NCI-H510A treated with DMSO at 0.1 percent for 48 hours (cell line): ENCODE measurements at places on chromosomes 16 and 17.

GRCh38 chr17:75516619-75517296, 430 bp downstream of the TSEN54 start:
- DNase-seq, result no peak

DNA sequence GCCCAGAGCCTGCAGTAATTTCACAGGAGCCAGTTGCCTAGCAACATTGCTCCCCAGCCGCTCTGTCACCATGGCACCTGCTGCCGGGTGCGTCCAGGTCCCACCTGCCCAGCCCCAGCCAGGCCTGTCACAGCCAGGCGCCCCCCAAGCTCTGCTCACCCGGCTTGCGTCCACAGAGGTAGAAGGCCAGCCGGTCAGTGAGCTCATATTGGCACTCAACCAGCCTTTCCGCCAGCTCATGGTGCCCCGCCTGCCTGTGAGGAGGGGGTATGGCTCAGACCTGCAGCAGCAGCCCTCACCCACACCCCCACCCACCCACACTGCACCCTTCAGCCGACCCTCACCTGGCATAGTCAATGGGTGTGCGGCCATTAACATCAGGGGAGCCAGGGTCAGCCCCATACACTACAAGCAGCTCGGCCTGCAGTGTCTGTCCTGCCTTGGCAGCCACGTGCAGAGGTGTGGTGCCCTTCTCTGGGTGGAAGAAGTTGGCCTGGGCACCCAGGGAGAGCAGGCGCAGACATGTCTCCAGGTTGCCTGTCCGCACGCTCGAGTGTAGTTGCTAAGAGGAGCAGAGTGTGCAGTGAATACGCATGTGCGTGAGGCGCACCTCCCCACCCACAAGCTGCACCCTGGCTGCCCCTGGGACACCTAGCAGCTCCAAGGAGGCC, 7.7 kb downstream of the GIT1 start:
- no peak for DNase-seq

DNA sequence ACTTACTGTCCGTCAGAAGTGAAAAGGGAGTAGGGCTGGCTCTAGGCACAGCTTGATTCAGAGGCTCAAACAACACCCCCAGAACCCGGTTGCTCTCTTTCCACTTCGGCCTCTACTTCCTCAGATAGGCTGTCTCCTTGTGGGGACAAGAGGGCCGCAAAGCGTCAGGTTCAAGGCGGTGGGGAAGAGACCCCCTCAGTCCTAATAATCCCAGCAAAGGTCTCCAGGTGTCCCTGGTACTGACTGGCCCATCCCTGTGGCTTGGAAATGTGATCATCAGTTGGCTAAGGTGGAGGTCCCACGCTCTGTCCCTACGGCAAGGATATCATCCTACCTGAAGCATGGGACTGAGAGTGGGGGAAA, 26.0 kb downstream of the NGFR start:
- no peak for DNase-seq

DNA sequence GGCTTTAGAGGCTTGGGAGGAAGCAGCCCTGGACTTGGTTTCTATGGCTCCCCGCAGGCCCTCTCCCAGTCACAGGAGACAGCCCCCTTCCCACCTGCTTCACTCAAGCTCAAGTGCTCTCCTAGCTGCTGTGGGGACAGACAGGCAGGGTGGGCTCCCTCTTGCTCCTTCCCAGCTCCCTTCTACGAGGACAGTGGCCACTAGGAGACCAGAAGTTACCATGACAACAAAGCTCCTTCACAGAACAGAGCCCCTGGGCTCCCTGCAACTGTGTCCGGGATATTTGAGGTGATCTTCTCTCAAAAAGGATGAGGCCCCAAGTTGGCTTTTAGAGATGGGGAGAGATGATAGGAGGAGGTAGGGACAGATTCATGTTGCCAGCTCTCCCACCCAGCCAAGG, 116.3 kb downstream of the AMFR start:
- no peak for DNase-seq

- no peak for DNase-seq
Measured at GRCh38 chr17:39365242-39365641, 36.2 kb downstream of the FBXL20 start.

GRCh38 chr17:45031231-45032173, 19.9 kb downstream of the DCAKD start:
- DNase-seq, result no peak

DNA sequence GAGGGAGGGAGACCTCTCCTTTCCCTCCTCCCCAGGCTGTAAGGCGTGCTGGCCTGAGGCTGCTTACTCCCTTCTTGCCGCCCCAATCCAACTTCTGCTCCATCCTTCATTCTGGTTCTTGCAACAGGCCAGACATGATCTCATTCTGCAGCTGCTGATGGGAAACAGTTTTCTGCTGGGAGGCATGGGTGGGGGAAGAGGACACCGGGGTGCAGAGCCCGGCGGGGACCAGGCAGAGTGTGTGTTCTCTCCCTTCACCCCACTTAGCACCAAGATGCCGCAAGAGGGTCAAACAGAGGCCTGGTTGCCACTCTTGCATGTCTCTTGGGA, 1.4 kb downstream of the SARM1 start:
- no peak for DNase-seq

DNA sequence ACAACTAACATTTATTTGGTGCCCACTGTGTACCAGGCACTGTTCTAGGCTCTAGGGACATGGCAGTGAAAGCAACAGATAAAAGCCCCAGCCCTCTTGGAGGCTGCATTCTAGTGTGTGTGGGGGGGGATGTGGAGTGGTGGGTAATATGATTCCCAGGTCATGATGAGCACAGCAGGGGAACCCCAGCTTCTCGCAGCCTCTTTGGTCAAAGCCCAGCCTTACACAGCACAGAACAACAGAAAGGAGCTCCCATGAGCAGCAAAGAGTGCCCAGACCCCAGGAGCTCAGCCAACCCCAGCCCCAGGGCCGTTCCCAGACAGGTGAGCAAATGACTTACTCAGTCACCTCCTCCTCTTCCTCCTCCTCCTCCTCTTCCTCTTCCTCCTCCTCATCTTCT, 21.9 kb downstream of the CNGB1 start:
- DNase-seq, result no peak

DNA sequence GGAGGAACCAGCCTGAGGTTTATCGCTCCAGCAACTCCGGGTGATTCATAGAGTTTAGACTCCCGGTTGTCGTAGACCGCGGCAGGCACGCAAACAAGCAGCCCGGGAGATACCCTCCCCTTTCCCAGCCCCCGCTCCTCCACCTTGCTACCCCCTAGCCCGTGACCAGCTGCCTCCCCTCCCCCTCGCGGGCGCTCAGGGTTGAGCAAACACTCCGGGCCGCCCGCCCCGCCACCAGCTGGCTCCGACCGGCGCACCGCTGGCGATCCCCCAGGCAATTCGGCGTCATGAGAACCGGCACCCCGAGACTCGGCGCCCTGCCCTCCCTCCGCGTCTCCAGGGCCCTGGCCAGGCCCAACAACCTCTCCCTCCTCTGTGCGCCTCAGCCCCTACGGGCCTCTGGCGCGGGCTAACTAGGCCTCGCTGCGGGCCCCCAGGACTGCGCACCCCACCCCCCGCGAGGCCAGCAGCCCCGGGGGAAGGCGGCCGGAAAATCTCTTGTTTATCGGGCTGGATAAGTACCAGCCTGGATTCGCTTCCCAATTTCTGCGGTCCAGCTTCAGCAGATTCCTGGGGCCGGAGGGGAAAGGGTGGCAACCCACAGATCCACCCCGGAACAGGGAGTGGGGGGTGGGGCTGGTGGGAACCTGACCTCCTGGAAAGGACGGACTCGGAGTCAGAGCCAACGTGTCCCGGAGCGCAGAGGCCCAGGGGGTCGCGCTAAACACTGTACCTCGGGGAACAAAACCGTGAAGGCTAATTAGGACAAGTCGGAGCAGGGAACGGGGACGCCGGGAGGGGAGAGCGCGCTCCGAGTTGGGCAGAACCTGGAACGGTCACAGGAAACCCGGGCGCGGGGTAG, 951 bp upstream of the GPRC5C start:
- DNase-seq, result peak; percentile 90

- DNase-seq, result no peak
Measured at GRCh38 chr16:51924744-51925143, 622.2 kb downstream of the TOX3 start.

DNA sequence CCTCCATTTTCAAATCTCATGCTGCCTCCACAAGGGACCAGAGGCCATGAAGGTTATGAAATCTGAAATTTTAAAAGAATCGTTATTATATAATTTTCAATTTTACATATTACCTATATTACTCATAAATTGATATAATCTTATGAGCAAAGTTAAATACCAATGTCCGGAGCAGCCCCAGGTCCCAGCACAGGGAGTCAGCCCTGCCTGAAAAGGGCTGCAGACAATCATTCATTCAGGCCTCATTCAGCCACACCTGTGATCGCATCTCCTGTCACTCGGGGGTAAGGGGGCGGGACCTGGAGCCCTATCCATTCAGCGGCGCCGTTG, 172.5 kb downstream of the AHSP start:
- DNase-seq, result no peak

GRCh38 chr17:72580321-72581127, 459.7 kb downstream of the SOX9 start:
- peak; percentile 85 for DNase-seq

GRCh38 chr16:85227084-85227945, 115.0 kb upstream of the CIBAR2 start:
- peak; percentile 79 for DNase-seq

- no peak for DNase-seq
Measured at GRCh38 chr17:48546137-48546923, 1.4 kb upstream of the HOXB2 start.

DNA sequence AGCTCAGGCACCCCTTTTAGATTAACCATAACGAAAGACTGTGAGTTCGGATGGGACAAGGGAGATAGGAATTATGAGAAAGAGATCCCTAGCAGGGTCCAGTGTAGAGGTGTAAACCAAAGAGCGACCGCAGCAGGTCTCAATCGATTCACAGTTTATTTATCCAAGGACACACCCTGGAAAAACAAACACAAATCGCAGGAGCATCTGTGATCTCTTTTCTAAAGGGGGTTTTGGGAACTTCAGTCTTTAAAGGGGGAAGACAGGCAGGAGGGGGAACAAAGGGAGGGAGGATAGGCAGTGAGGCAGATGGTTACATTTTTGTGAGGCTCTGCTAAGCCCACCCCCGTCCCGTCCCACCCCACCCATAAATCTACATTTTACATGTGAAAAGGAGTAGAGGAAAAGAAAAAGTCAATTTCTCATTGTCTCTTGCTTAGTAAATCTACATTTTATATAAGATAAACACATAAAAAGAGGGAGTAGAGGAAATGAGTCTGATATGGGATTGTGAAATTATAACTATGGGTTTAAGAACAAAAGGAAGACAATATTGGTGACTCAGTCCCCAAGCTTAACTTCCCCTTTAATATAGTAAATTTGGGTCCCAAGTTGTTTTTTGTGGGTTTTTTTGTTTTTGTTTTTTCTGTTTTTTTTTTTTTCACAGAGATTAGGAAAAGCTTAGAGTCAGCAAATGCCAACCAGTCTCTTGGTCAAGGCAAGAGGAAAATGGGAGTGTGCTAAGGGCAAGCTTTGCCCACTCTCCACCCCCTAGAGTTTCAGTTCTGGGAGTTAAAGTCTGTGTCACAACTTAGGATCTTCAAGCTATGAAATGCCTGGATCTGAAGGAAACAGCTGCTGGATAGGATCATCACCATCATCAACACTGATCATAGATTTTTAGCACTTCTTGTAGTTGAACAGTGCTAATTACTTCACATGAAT, 160.9 kb upstream of the CDH5 start:
- DNase-seq, result peak; percentile 27

DNA sequence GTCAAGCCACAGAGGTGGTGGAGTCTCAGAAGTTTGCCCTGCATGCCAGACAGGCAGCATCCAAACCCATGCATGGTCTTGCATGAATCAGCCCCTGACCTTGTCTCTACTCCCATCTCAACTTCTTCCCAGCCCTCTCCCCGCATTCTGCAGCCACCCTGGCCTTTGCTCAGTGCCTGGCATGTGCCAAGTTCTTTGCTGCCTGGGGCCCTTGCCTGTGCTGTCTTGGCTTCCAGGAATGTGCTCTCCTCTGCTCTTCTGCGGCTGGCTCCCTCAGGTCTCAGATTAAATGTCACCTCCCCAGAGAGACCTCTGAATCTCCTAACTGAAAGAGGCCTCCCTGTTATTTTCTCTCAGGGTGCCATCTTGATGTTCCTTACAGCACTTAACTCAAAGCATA, 17.6 kb downstream of the DRC3 start:
- no peak for DNase-seq

DNA sequence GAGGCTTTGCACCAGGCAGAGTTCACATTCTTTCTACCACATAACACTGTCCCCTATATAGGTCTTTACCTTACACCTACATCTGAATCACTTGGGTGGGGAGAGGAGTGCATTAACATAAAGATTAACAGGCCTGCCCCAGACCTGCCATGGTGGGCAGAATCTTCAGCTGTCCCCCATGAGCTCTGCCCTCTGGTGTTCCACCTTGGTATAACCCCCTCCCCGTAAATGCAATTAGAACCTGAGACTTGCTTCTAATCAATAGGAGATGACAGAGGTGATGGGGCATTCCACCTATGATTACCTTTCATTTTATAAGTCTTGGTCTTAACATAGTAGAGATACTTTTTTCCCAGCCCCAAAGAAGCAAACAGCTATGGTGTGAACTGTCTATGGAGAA, 20.4 kb upstream of the GRIN2A start:
- DNase-seq, result no peak

- DNase-seq, result no peak
Measured at GRCh38 chr16:27983244-27983643, 80.3 kb downstream of the GSG1L start.

- no peak for DNase-seq
Measured at GRCh38 chr17:9368631-9369030, 207.0 kb downstream of the STX8 start.

- DNase-seq, result no peak
Measured at GRCh38 chr17:69348429-69348828, 21.5 kb upstream of the ABCA5 start.

DNA sequence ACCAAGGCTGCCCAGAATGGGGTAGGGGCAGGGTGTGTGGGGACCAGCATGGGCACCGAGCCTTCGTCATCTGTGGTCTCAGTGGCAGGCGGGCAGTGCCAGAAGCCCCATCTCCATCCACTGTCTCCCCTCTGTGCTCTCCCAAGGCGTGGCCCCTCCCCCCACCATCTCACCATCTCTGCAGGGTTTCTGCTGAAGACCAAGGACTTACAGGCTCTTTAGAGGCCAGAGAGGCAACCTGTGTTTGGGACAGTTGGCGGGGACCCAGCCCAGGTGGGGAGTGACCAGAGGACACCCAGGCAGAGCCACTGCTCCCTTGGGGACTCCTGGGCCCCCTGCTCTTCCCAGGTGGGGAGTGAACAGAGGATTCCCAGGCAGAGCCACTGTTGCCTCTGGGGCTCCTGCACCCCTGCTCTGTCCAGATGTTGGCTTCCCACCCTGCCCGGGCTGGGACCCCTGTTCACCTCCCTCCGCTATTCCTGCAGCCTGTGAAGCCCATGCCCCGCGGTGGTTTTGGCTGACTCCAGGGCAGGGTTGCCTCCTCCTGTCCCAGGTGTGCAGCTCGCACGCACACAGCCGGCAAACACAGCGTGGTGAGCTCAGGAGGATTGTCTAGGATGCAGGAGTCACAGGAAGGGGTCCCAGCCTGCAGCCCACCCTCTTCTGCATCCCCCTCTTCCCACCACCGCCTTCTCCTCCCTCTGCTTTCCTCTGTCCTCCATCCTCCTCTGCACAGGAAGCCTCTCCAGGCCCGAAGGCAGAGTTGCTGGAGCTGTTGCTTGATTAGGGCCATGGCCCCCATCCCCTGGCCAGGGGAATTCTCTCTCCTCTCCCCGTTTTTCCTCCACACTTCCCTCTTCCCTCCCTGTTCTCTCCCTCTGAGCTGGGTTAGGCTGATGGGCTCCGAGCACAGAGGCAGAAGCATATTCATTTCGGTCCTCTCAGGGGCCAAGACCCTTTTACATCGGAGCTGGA, 45.0 kb downstream of the SLC7A5 start:
- no peak for DNase-seq

GRCh38 chr17:41976142-41976768, 9.7 kb downstream of the CNP start:
- no peak for DNase-seq
